ENCODE measurements at places on chromosomes 12 and 14. TPM values are rescaled to one million over a fixed set of nuclear protein-coding genes. Genes with fewer than 3 reads are reported as not detected.

Gene FOXA1
- total RNA-seq = 42.6 TPM

Gene VPS33A
- total RNA-seq = 20.2 TPM

Gene CELA1
- total RNA-seq = 0.58 TPM

Gene PLEKHG3
- 59.3 TPM for total RNA-seq

Gene RTN1
- total RNA-seq = not detected

Gene OR6C2
- total RNA-seq = not detected

Gene LALBA
- not detected for total RNA-seq

Gene SLC25A47
- total RNA-seq = not detected

Gene C14orf93
- total RNA-seq = 13.3 TPM

Gene SLCO1B1
- total RNA-seq = 0.50 TPM

Gene SYCP3
- total RNA-seq = not detected

Gene KRT6C
- total RNA-seq = not detected

Gene C12orf42
- not detected for total RNA-seq

Gene GARIN6
- not detected for total RNA-seq

Gene GPD1
- 0.24 TPM for total RNA-seq

Gene GLI1
- not detected for total RNA-seq

Gene C12orf75
- total RNA-seq = 1.3 TPM

Gene ACSM4
- total RNA-seq = not detected

Gene CLEC4E
- not detected for total RNA-seq

Gene SOAT2
- 0.79 TPM for total RNA-seq

Gene BIN2
- not detected for total RNA-seq

Gene KRT73
- total RNA-seq = not detected

Gene RBM19
- 23.1 TPM for total RNA-seq

Gene ARHGDIB
- 470 TPM for total RNA-seq

Gene KCNA5
- total RNA-seq = not detected

Gene CEP128
- total RNA-seq = 29.3 TPM

Gene MGP
- total RNA-seq = 89.3 TPM

Gene LRCOL1
- not detected for total RNA-seq

Gene PMEL
- total RNA-seq = 12.6 TPM

Gene SLC5A8
- not detected for total RNA-seq

Gene KLRB1
- not detected for total RNA-seq

Gene PAPLN
- 0.15 TPM for total RNA-seq

Gene PPM1H
- 13.5 TPM for total RNA-seq

Gene BDKRB2
- 0.28 TPM for total RNA-seq

Gene KCNA1
- not detected for total RNA-seq

Gene DHRS2
- 1.3 TPM for total RNA-seq

Gene SLC6A13
- total RNA-seq = not detected

Gene NANOG
- total RNA-seq = not detected

Gene MYRFL
- not detected for total RNA-seq

Gene PTGR2
- 21.8 TPM for total RNA-seq

Gene ABCC9
- 0.07 TPM for total RNA-seq

Gene PMCH
- total RNA-seq = not detected

Gene SERPINA5
- total RNA-seq = not detected

Gene PARPBP
- 12.8 TPM for total RNA-seq

Gene ACVRL1
- total RNA-seq = not detected

Gene LTBP2
- 121 TPM for total RNA-seq

Gene TPH2
- total RNA-seq = not detected

Measured in PC-9 (cell line).